Fibroblast of lung (primary cell): ENCODE measurements at places on chromosomes 11 and 22.

- no peak for DNase-seq
Measured at GRCh38 chr11:57338142-57338541, at the start of gene P2RX3. TSS of gene P2RX3 (plus strand) at chr11:57338352. CDS start at chr11:57338551, 199 bp downstream.

DNA sequence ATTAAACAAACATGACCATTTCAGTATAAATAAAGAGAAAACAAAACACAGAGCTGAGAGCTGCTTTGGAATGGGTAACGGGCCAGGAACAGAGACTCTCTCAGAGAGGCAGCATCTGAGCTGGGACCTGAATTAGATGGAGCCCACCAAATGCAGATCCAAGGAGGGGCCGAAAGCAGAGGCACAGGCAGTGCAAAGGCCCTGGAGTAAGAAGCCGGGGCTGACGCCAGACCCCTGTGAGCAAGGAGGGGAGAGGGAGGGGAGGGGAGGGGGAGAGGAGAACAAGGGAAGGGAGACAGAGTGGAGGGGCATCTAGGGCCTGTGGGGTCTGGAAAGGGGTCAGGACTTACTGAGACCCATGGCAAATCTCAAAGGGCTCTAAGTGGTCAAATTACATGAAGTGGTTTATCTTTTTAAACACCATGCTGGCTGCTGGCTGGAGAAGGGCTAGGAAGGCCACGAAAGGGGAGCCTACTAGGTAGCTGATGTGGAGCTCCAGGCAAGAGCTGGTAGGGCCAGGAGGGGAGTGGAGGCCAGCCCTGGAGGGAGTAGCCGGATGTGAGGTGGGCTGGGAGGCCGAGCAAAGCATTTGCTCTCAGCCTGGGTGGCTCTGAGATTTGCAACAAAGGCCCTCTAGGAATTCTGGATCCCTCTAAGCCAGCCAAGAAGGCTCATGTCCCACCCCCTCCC is 3.2 kb downstream of the OSBPL5 start:
- no peak for DNase-seq

GRCh38 chr11:76885390-76886097 is 24.8 kb downstream of the ACER3 start:
- peak; percentile 37 for DNase-seq

DNA sequence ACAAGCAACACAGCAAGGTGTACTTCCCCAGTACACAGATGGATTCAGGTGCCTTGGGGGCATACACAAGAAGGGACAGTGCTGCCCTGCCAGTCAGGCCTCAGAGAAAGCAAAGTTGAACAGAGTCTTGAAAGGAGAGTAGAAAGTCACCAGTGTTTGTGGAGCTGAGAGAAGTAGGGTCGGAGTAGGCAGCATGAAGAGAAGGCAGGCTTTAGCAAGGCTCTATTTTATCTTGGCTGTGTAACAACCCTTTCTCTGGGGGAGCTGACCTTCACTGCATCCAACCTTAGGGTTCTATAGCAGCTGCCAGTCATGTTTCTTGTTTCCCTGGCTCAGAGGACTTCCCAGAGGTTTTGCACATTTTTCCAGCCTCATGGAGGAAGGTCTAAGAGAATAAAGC is 77.4 kb upstream of the BLID start:
- no peak for DNase-seq
